ENCODE measurements at places on chromosomes 2 and 18.

GRCh38 chr2:207951734-207952470 lies 73.4 kb downstream of the PLEKHM3 start:
- DNase-seq = no peak

DNA sequence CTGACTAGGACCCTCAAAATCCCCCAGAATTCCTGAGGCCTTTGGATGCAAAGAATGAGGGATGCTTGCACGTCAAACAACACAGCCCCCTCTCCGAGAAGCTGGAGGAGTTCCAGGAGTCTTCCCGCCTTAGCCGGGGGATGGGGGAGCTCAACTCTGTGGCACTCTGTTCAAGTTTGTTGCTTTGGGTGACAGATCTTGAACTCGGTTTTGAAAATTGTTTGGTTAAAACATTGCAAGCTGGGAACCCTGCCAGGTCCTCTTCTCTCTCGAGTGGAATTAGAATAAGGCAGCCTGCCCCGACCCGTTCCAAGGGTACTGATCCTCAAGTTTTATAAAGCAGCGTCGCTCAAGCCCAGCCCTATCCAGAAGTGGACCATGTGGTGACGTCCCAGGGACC lies 244.1 kb downstream of the LOXHD1 start:
- no peak for DNase-seq

- no peak for DNase-seq
These were observed 24.5 kb downstream of the SLC14A1 start for GRCh38 chr18:45748501-45748900.

- DNase-seq = no peak
These were observed 17.2 kb upstream of the LYPD6B start for GRCh38 chr2:149021271-149021719.

DNA sequence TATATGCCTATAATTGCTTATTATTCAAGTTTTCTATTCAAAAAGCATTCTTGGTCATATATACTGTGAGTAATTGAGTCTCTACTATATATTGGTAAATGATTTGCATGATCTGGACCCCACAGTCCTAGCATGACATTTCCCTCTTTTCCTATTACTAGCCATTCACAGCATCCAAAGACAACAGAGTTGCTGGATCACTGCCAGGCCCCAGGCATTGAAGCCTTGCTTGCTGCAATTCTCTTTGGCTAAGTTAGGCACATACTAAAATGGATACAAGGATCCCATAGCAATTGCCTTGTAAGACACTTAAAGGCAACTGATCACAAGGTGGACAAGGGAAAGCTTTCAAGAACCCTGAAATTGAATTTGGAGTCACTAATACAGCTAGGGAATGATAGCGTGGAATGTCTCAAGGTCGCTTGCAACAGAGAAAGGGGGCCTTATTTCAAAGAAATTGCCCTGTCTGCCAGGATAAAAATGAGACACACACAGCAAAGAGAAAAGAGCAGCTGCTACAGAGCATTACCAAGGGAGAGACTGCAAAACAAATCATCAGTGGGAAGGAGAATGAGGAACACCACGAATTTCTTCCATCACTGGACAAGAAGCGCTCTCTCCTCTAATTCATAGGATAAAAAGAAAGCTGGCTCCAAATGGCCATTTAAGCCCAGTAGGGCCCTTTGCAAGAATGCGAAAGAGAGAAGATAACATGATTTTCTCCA lies 77.1 kb upstream of the EPHA4 start:
- DNase-seq = no peak

- no peak for DNase-seq
These were observed 133.7 kb downstream of the ACKR3 start for GRCh38 chr2:236703373-236703709.

- DNase-seq = no peak
These were observed 12.7 kb upstream of the SMARCAL1 start for GRCh38 chr2:216399621-216400020.

GRCh38 chr2:62013641-62014040 lies 108.2 kb downstream of the COMMD1 start:
- no peak for DNase-seq

DNA sequence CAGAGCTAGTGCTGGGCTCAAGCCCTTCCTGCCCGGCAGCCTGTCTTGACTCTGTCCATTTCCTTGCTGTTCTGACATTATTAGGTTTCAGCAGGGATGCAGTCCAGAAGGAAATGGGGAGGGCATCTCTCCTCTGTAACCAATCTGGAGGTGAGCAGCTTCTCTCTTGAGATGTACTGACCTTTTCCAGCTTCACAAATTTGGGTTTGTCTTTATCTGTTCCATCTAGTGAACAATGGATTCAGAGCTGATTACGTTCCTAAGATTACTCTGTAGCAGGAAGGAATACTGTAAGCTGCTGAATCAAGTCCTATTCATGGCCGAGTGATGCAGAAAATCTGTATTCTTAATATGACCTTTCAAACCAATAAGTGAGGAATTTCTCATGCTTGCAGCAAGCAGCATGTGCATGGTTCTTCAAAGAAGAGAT lies 11.0 kb downstream of the PLA2R1 start:
- no peak for DNase-seq

- DNase-seq = no peak
These were observed 79.6 kb upstream of the MYCN start for GRCh38 chr2:15860760-15861159.

- DNase-seq = no peak
These were observed 97.4 kb downstream of the LRP1B start for GRCh38 chr2:142033393-142033792.

- no peak for DNase-seq
These were observed 95.9 kb downstream of the MAP4K4 start for GRCh38 chr2:101793277-101793969.

GRCh38 chr18:75854174-75854573 lies 426.7 kb upstream of the SMIM21 start:
- DNase-seq = no peak

DNA sequence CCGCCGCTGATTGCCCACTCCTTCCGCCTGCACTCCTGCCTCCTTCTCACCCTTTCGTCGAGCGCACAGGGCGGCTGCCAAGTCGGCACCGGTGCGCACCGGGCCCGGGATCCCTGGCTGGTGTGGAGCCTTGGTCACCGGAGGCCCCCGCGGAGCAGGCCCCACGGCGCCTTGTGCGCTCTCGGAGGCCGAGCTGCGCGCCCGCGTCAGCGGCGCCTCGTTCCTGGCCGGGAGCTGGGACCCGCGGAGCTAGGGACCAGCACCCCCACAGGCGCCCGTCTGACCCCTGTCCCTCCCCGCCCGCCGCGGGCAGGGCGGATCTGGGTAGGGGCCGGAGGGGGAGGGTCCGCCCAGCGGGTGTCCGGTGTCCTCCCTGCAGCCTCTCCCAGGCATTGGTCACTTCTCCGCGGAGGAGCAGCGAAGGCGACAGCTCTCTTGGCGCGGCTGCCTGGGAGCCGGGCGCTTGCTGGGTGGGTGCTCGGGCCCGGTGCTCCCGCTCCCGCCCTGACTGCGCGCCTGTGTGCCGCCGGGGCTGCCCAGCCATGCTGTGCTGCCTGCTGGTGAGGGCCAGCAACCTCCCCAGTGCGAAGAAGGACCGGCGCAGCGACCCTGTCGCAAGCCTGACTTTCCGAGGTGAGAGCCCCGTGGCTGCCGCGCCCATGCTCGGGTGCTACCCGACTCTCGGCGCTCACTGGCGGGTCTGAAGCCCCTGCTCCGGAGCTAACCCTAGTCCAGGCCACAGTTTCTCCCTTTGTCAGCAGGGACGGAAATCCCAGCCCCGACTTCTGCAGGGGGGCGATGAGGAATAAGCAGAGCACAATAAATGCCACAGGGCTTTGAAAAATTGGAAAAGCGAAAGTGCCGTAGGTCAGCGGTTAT lies 13.2 kb downstream of the DYSF start:
- DNase-seq = no peak

- DNase-seq = no peak
These were observed 126.7 kb downstream of the THADA start for GRCh38 chr2:43469094-43469493.

DNA sequence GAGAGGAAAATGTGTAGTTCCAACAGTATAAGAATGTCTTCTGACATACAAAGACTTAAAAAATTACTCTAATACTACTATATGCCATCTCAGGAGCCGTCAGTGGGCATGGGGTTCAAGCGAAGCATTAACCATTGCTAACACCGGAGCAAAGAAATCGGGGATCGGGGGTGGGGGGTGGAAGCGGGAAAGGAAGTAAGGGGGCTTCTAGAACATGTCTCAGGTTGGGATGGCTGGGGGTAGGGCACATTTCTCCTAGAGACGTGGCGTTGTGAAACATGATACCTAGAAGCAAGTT lies 702 bp downstream of the LMAN1 start:
- no peak for DNase-seq

DNA sequence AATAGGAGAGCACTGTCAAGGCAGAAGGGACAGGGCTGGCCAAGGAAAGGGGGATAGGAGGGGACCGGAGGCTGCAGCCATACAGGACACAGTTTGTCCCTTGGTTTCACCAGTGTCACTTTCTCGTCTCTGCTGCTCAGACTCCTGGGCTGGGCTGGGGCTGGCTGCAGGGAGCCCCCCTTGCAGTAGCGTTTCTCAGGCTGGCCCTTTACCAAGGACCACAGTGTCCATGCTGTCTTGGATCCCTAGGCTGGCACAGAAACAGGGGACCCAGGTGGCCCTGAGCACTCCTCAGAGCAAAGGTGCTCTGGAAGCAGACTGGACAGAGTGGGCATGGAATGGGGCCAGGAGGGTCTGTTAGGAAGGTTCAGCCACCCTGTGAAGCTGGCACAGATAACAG lies 34.8 kb downstream of the ATOH8 start:
- DNase-seq = no peak

GRCh38 chr2:46538393-46538792 lies 59.0 kb downstream of the TMEM247 start:
- DNase-seq = no peak

DNA sequence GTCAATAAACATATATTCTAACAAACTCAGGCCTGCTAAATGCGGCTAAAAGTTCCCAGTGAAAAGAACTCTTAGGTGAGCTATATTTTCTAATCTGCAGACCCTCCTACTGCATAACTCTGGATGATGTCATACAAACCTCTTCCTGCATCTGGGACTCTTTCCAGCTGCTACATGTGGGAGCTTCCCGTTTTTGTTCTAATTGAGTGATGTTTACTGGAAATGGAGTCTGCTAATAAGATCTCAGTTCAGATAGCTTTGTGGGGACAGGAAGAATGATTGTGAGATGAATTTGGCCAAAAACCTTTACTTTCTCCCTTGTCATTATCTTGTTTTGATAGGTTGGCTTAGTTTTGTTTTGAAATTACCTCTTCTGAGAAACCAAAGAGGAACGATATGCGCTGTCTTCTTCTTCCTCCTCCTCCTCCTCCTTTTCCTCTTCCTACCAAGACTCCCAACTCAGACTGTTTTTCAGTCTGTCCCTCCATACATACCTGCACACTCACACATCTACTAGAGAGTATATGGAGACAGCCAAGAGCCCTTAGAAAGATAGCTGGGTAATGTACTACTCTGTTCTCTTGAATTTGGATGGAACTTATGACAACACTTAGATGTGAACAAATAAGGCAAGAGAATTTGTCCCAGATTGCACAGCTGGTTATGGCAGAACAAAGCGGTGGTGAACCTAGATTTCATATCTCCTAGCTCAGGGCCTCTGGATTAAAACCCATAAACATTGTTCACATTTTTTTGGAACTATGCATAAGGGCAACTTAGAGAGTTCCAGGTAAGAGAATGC lies 39.8 kb upstream of the AAK1 start:
- no peak for DNase-seq

DNA sequence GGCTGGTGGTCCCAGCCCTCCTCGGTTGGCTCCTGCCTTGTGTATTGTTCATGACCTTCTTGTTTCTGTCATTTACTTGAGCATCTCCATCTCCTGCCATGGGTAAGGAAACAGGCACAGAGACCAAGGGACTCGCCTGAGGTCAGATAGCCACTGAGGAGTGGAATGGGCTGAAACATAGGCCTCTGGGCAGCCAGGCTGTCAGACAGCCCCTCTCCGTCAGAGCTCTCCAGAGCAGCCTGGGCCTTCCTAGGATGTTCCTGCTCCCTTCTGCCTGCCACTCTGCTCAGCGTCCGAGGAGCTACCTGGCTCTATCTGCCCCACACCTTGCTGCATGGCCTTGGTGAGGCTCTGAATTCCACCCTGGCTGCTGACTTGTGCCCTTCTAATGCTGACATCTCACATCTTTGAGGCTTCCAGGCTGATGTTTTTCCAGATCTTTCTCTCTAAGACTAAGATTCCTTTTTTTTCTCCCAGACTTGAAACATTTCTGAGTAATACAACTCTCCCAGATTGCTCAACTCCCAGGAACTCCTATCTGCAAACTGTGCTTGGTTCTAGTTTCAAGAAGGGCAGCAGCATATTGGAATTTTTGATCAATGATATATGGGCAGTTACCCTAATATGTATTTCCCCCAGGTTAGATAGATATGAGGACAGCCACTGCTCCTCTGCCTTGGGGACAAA lies 67.7 kb downstream of the MCFD2 start:
- DNase-seq = no peak

DNA sequence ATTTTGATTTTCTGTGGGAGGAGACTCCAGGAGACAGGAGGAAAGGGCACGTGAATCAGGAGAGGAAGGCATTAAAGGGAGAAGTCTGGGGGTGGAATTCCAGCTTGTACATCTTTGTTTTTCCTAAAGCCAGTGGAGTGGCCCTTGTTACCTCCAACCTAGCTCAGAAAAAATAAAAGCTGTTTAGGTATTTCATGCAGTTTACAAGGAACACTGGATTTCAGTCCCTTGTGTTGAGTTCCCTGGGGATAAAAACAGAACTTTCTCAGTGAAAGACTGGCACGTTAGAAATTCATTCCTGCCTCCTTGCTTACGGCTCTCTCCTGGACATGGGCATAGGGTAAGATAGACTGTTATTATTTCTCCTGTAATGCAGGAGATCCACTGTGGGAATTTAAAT lies 170.2 kb downstream of the ZEB2 start:
- DNase-seq = no peak

- DNase-seq = no peak
These were observed 284.8 kb downstream of the MREG start for GRCh38 chr2:215728504-215729065.

DNA sequence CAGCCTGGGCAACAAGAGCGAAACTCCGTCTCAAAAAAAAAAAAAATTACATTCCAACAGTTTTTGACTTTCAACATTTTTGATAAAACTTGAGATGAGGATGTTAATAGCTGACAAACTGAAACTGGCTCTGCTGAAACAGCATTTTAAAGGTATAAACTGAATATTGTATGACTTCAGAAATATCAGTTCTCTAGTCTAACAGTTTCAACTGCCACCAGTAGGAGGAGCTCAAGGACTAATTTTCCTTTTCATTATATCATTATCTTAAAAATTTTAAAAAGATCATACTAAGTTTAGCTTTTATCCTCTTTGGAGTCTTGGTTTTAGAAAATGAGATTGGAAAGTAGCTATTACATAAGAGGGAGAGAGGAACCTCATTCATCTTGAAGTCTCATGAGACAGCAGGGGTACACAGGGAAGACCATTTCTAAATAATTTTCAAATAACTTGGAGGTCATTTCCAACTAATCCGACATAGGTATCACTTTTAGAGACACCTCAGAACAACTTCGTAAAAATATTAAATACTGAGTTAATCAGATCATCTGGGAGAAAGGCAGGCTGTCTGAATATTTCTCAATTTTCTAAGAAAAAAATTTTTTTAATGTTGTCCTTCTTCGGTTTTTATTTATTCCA lies 37.6 kb upstream of the MCM6 start:
- no peak for DNase-seq

GRCh38 chr2:190250421-190250820 lies 69.2 kb downstream of the HIBCH start:
- no peak for DNase-seq

- no peak for DNase-seq
These were observed 28.4 kb downstream of the TMEM37 start for GRCh38 chr2:119460076-119460475.

Data from T-helper 17 cell (primary cell).